Epithelial cell of proximal tubule (primary cell): ENCODE measurements at places on chromosomes 6 and 20.

- DNase-seq, result peak; percentile 90
Observed at GRCh38 chr20:12775041-12775440, 233.7 kb upstream of the SPTLC3 start.

GRCh38 chr6:87784051-87784450, 82.0 kb upstream of the AKIRIN2 start:
- no peak for DNase-seq

DNA sequence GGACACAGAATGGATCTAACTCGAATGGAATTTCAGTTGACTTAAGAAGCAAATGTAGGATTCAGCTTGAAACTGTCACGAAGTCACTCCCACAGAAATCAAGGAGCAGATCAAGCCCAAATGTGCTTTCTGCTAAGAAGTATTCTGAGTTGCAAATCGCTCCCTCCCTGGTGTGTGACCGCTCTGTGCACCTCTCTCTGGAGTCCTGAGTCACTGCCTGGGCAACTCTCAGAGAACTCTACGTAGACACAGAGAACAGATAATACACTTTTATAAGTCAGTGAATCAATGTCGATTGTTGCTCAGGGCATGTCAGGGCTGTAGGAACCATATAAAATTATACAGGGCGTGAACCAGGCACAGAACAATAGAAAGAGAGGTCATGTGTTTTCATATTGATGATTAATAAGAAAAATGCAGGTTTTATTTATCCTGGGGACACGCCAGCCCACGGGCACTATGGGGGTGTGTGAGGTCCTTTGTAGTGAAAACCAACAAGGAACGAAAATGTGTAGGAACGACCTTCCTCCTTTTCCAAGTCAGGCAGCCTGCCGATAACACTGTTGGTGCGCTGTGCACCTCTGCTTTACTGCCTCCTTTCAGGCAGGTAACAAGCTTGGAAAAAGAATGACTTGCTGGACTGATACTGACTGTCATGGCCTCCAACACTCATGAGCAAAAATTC, 248.1 kb upstream of the FOXQ1 start:
- DNase-seq, result no peak

GRCh38 chr6:138422861-138423260, 18.8 kb downstream of the HEBP2 start:
- DNase-seq, result no peak

DNA sequence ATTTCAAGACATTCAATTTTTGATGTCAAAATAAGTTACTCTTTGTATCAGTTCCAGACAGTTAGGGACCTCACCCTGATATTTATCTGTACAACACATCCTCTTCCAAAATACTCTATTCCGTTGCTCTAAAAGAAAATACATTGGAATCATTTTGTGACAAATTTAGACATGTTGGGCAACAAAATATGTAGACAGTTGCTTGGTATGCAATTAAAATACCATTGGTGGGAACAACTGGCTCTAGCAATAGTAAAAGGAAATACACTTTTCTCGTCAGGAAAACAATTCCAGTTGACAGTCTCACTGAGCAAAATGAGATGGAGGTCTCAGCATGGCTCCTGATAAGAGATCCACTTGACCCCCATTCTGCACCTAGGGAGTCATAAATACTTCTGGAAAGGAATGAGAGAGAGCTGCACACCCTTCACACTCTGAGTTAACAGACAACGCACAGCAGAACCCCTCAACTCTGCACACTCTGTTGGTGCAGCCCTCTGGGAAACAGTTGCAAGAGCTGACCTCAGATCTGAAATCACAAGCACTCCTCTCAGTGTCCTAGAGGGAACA, 171.3 kb upstream of the NT5E start:
- no peak for DNase-seq

- no peak for DNase-seq
Observed at GRCh38 chr20:53870426-53871315, 199.7 kb downstream of the BCAS1 start.

DNA sequence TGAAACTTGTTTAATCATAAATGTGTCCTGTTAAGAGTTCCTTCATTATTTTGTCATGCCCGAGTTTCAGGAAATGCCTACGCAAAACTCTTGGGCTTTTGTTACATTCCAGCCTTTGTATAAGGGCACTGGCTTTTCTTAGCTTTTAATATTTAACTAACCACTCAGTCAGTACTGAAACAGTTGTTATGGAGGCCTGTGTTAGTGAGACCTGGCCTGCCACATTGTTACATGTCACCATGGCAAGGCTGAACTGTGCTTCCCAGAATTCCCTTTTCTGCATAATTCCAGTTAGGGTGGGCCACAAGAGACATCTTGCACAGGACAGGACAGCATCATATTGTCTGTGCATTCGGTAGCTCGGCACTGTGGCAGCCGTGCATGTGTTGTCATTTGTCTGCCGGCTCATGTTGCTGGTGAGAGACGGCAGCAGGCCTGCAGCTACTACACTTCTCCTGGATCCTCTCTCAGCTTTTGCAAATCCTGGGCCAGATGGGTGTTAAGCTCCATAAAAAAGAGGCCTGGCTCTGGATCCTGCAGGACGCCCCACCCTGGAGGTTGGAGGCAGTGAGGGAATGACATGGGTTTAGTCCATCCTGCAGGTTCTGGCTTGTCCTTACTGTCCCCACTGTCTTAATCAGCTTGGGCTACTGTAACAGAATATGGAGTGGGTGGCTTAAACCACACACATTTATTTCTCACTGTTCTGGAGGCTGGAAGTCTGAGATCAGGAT, 128.8 kb upstream of the DTNBP1 start:
- peak; percentile 65 for DNase-seq

DNA sequence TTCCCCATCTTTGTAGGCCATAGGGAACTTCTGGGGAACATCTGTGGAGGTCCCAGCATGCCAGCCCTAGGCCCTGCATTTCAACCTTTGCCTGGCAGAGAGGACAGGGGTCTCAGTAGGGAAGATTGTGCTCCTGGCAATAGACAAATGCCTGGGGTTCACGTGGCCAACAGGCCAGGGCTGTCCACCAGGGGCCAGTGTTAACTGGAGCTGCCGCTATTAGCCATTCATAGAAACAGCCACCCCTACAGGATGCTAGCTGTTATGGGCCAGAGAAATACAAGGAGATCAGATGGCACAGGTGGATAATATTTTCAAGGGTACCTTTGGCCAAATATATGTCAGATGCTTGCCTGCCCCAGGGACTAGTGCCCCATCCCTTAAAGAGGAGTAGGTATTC, 932.9 kb downstream of the QKI start:
- no peak for DNase-seq

- no peak for DNase-seq
Observed at GRCh38 chr6:149885888-149886287, 12.0 kb downstream of the RAET1E start.

GRCh38 chr20:12555369-12555768, 453.4 kb upstream of the SPTLC3 start:
- no peak for DNase-seq

DNA sequence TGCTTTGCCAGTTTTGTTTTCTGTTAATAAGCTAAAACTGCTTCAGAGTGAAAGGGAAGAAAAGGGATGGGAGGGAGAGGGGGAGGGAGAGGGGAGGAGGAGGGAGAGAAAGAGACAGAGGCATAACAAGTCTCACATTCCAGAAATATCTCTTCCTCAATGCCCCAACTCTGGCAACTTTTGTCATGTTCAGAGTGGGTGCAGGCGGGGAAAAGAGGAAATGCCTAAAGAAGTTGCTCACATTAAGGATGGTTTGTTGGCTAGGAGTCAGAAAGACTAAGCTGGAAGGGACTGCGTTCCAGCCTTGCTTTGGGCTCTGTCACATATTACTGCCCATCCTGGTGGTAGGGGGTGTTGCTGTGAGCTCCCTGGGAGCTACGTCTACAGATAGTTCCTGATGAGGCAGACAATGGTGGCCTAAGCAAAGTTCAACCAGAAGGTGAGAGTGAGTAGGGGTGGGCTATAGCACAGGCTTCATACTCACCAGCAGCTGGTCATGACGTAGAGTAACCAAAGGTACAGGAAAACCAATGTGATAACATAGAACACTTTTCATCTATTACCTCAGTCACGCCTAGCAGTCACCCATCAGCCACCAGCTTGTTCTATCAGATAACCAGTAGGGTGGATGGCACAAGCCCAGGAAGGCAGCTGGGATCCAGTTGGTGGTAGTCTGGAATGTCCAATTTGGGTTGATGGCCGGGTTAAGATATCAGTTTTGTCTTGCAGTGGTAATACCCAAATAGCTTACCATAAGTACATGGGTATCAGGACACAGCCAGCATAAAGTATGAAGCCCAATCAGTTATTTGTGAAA, 2.1 kb downstream of the TSPYL4 start:
- no peak for DNase-seq

- DNase-seq, result no peak
Observed at GRCh38 chr20:61366914-61367313, 114.9 kb downstream of the CDH4 start.

GRCh38 chr6:127204281-127204680, 62.4 kb upstream of the RNF146 start:
- no peak for DNase-seq

DNA sequence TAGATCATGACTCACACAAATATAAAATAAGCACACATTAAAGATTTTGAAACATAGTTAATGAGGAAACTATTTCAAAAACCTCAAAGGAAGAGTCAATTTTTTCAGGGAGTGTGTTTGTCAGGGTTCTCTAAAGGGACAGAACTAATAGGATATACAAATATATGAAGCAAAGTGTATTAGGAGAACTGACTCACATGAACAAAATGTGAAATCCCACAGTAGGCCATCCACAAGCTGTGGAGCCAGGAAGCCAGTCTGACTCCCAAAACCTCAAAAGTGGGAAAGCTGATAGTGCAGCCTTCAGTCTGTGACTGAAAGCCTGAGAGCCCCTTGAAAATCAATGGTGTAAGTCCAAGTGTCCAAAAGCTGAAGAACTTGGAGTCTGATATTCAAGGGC, 898.0 kb upstream of the EYS start:
- no peak for DNase-seq

DNA sequence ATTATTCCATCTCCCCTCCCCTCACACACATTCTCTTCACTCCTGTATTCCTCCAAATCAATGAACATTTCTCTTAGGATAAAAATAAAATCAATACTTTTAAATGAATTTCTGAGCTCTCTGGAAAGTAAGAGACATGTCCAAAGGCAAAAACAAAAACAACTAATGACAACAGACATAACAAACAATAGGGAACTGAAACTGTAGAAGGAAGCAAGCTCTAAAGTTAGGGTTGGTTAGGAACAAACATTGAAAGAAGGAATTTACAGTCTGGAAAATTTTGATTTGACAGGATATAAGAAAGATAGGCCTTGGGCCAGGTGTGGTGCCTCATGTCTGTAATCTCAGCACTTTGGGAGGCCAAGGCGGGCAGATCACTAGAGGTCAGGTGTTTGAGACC, 17.5 kb upstream of the MYCT1 start:
- DNase-seq, result no peak

GRCh38 chr20:48069596-48069995, 284.3 kb upstream of the SULF2 start:
- DNase-seq, result no peak

- DNase-seq, result no peak
Observed at GRCh38 chr6:117906507-117906957, 532 bp upstream of the SLC35F1 start.

- DNase-seq, result no peak
Observed at GRCh38 chr20:37194621-37195417, 15.5 kb upstream of the MROH8 start.

DNA sequence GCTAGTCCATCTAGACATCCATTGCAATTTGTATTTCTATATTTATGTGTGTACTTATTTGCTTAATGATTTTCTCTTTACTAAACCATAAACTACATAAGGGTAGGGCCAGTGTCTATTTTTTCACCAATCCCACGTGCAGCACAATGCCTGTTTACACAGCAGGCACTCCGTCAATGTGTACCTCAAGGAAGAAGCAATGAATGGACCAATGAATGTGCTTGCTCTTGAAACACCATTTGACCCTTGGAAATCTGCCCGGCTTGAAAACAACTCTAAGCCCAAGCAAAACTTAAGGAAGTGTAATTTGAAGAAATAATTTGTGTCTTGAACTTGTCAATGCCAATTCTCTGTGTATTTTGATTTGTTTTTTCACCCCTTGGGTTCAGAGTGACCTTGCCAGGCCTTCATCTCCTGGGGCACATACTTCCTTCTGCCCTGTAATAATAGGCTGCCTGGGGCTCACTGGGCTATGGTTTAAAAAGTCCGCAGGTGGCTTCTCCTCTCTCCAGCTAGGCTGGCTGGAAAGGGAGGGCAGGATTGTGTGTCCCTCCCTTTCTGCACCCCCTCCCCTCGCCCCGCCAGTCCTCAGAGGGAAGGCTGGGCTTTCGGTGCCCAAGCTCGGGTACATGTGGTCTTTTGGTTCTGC, 140.8 kb upstream of the ARMC2 start:
- peak; percentile 45 for DNase-seq

GRCh38 chr20:24503352-24503931, 34.0 kb downstream of the SYNDIG1 start:
- DNase-seq, result no peak

GRCh38 chr6:31083742-31084354, 28.5 kb downstream of the C6orf15 start:
- no peak for DNase-seq

GRCh38 chr6:47897247-47897646, 115.4 kb downstream of the OPN5 start:
- no peak for DNase-seq

- no peak for DNase-seq
Observed at GRCh38 chr6:30480536-30481156, 8.7 kb upstream of the HLA-E start.

GRCh38 chr6:133644548-133644891, 244.4 kb upstream of the TCF21 start:
- no peak for DNase-seq

DNA sequence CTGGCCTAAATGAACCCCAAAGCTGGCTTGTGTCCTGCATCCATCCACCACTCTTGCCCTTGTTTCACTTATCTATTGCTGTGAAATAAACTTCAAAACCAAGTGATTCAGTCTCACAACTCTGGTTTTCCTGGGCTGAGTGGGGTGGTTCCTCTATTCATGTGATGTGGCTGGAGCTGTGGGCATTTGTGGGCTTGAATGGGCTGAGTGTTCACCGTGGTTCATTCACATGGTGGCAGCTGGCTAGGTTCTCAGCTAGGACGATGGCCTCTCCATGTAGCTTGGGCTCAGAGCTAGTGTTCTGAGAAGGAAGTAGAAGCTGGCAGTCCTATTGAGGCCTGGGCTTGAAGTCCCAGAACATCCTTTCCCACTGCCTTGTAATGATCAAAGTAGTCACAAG, 30.4 kb downstream of the FKBP1A start:
- DNase-seq, result no peak

DNA sequence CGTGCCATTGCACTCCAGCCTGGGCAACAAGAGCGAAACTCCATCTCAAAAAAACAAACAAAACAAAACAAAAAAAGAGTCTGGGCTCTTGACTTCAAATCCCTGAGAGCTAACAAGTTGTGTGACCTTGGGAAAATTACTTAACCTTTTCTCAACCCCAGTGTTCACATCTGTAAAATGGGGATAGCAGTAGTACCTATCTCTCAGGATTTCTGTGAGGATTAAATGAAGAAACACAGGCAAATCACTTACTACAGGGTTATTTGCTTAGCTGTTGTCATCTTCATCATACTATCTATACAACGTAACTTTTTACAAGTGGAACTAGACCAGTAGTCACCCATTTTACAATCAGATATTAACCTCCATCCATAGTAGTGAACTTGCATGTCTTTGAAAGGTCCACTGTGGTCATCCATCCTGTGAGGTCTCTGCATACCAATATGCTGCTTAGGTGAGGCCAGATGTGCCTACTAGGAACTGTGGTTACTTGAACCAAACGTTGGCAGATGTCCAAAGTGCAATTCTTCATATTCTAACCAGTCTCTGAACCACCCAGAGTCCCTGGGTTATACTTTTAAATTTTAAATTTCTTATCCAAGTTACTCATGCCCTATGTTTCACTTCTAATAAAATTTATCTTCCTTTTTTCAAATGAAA, 128.9 kb upstream of the BEND3 start:
- no peak for DNase-seq

GRCh38 chr20:4297127-4297826, 281.9 kb upstream of the RNF24 start:
- no peak for DNase-seq
